ENCODE measurements at places on chromosomes 16 and 17.

DNA sequence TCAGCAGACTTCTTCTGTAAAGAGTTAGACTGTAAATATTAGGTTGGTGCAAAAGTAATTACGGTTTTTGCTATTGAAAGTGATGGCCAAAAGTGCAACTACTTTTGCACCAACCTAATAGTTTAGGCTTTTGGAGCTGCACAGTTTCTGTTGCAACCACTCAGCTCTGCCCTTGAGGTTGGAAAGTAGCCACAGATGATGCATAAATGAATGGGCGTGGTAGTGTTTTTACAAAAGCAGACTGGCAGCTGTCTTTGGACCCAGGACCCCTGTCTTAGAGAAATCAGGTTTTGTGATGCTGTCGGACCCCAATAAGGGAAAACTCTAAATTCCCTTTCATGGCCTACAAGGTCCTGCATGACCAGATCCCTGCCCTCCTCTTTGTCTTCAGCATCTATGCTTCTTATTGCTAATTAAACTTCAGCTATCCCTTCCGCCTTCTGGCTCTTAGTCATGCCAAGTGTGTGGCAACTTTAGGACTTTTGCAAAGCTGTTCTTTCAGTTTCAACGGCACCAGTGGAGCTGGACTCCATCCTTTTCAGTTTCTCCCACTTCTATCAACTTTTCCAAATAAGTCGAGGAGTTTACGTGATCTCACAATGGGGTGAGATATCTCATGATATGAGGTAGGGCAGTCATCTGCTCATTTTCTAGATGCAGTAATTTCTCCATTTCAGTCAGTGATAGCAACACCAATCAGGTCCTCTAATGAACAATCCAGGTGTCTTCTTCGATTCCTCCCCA, 232.3 kb downstream of the XYLT1 start:
- DNase-seq: no peak

DNA sequence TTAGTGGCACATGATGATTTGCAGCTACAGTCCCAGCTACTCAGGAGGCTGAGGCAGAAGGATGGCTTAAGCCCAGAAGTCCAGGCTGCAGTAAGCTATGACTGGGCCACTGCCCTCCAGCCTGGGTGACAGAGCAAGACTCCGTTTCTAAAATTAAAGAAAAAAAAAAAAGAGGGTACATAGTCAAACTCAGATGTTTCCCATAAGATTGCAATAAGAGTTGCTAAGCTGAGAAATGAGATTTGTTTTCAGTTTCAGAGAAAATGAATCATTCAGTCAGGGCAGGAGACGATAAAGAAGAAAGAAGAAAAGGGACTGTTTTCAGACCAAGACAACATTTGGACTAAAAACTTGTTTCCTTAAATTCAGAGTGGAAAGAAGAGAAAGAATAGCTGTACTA, 30.2 kb upstream of the PHLPP2 start:
- DNase-seq: no peak

DNA sequence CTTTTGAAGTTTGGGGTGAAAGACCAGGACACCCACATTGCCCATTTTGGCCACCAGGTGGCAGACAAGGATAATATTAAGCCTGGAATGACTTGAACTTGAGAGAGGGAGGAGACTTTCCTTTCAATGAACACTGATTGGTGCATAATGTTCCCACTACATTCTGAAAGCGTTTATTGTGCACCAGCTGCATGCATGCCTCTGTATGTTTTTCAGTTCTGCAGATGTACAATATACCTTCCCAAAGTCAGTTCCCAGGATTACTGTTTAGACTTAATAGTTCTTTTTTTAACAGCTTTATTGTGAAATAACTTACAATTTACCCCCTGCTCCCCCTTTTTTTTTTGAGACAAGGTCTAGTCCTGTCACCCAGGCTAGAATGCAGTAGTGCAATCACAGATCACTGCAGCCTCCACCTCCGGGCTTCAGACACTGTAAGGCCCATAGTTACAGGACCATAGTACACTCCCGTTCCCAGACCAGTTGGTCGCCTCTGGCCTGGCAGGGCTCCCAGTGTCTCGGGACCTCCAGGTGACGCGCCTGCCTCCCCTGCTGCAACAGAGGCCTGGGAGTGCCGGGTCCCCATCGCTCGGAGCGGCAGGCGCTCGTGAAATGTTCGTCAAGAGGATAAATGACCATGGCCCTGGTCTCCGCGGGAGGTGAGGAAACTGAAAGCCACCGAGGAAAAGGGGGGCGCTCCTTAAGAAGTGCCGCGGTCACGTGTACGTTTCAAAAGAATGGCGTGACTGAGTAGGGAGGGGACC, 12.2 kb downstream of the CES2 start:
- DNase-seq: peak; percentile 93

GRCh38 chr16:31819948-31820347, 53.7 kb upstream of the ZNF267 start:
- no peak for DNase-seq

DNA sequence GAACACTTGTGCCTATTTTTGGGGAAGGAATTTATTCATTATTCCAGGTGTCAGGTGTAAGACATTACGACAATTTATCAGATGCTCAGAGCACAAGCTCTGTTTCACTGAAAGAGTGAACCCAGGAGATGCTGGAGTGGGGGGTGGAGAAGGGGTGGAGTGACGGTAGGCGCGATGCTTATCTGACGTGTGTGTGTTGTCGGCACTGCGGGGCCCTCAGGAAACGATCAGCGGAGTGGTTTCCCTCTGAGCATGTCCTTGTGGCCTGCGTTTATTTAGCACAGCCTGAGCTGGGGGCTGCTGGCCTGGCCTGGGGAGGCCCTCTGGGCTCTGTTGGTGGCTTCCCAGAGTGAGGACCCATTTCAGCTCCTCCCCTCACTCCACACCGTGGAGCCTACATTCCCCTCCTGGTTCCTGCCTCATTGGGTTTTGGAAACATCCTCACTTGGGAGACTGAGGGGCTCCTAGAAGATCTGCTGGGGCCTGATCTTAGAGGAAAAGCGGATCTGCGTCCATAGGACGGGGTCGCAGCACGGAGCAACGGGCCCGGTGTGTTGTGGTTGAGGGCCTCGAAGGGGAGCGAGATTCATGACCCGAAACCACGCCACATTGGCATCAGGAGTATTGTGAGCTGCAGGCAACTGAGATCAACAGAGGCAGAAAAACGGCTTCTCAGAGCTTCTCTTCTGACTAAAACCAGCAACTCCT, 19.0 kb upstream of the GNG13 start:
- no peak for DNase-seq

GRCh38 chr17:64460955-64461354, 12.0 kb downstream of the MILR1 start:
- DNase-seq: no peak

- no peak for DNase-seq
Measured at GRCh38 chr17:72267601-72268000, 146.8 kb downstream of the SOX9 start.

GRCh38 chr16:12898551-12898950, 2.8 kb upstream of the SHISA9 start:
- DNase-seq: no peak

- DNase-seq: peak; percentile 27
Measured at GRCh38 chr17:47990962-47991731, 20.2 kb downstream of the CDK5RAP3 start.

DNA sequence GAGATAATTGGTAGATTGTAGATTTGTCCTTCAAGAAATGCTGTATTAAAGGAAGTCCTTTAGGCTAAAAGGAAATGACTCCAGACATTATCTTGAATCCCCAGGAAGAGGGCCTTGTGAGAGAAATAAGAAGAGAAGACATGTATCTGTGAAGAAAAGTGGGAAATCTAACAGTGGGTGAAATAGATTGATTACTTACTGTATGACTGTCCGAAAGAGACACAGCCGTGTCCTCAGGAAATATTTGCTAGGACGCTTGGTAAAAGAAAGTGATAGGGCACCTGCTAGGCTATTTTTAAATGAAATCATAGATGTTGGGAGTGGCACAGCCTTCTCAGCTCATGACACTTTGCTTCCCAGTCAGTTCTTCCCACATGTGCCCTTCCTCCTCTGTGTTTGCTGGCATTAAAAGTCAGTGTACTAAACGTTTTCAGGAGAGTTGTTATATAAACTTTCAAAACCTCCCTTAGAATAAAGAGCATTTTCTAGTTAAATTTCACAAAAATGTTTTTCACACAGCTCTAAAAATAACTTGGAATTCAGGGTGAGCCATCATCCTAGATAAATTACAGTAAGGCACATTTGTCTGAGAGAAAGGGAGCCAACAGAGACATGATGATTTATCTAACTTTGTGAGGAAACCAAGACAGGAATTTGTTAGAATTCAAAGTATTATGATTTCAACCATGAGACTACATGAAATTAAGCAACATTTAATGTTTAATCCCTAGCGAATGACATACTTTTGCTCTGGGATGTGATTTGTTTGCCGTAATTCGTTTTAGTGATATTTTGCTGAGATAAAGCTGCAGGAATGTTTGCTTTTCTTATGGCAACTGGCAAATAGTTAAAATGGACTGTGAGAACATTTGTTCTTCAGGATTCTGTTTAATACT, 35.0 kb downstream of the DHRS7B start:
- peak; percentile 64 for DNase-seq

DNA sequence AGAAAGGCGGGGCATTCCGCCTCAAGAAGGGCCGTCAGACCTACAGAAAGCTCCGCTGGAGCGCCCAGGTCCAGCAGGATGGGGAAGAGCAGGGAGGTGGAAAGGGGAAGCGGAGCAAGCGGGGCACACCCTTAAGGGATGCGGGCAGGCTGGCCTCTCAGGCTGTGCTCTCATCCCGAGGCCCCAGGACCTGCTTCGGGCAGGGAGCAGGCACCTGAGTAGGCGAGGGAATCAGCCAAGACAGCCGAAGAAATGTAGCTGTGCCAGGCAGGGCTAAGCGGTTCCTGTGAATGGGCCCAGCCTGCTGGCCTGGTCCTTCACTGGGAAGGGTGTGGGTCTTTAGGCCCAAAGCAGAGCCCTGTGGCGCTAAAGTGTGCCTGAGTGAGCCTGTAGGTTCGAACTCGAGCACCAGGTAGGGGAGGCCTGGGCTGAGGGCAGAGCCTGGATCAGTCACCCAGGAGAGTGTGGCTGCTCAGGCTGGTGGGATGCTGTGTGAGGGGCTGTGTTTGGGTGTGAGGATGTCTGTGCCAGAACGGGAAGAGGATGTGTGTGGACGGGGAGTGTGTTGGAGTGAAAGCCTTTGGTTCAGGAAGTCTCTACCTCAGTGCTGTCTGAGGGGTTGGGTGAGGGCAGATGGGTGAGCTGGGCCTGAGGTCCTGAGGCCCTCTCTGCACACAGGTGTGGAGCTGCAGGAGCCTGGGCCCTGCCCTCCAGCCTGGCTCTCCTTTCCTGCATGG, 3.3 kb downstream of the TBX4 start:
- no peak for DNase-seq

- no peak for DNase-seq
Measured at GRCh38 chr17:76078860-76079534, at the start of gene ZACN. Gene ZACN (plus strand): TSS chr17:76079182. CDS start chr17:76079265, 83 bp downstream.

DNA sequence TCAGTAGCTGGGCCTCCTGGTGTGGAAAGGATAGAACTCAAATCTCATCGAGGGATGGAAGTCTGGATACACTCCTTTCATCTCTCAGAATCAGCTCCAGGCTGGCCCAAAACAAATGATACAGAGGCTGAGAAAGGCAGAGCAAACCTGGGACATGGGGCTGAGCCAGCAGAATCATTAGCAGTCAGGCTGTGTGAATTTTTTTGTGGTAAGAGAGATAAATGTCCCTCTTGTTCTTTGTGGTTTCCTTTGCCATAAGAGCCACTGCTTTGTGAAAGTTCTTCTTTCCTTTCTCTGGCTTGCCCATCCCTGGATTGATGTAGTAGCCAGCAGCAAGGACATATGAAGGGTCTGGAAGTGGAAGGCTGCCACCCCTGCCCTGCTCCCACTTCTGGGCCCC, 146.2 kb downstream of the CDH13 start:
- no peak for DNase-seq

DNA sequence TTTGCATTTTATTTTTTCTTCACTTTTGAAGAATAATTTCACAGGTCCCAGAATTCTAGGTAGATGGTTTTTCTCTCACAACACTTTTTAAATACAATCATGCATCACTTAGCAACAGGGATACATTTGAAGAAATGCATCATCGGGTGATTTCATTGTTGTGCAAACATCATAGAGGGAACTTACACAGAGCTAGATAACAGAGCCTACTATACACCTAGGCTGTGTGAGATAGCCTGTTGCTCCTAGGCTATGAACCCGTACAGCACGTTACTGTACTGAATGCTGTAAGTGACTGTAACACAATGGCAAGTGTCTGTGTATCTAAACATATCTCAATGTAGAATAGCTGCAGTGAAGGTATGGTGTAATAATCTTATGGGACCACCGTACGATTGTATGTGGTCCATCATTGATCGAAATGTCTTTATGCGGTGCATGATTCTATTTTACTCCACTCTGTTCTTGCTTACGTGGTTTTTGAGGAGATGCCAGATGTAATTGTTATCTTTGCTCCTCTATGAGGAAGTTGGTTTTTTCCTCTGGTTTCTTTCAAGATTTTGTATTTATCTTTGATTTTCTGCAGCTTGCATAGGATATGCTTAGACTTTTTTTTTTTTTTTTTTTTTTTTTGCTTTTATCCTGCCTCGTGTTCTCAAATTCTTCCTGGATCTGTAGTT, 35.5 kb upstream of the TMEM92 start:
- DNase-seq: no peak

DNA sequence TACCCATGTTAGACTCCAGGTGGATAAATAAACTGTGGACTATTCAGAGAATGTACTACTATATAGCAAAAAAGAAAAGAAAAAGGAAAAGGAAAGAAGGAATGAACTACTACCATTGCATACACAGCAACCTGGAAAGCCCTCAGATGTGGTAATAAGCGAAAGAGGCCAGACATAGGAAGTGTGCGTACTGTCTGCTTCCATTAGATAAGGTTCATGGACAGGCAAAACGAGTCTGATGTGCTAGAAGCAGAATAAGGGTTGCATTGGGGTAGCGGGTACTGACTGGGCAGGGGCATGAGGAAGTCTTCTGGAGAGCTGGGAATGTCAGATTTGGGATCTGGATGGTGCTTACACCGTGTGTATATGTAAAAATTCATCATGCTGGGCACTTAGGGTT, 21.8 kb downstream of the CLEC16A start:
- DNase-seq: no peak

GRCh38 chr16:11892761-11893160, 23.0 kb downstream of the GSPT1 start:
- DNase-seq: no peak

GRCh38 chr17:68624381-68624780, 23.2 kb upstream of the FAM20A start:
- DNase-seq: peak; percentile 29

GRCh38 chr16:55592306-55592705, 25.8 kb downstream of the CAPNS2 start:
- DNase-seq: no peak

- no peak for DNase-seq
Measured at GRCh38 chr17:70608193-70608592, 438.9 kb downstream of the KCNJ2 start.

DNA sequence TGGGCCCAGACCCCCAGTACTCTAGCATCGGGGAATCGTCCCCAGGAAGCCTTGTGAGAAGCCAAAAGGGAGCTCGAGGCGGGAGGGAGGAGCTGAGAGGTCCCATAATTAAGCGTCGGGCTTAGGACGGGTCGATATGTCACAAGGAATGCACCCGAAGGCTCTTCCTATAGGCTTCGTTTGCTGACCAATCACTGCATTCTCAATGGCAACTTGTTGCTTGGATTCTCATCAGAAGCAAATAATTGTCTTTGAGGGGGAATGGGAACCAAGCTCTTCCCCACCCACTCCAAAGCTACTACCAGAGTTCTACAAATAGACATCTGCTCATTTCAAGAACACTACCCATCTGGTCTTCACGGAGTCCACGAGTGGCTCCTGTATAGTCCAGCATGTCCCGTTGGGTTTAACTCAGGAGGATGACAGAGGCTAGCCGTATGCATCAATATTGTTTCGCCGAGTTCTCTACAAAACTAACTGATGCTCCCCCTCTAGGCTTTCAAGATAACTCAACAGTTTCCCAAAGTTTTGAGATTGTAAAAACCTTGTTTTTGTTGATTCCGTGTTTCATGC, 628 bp upstream of the BLMH start:
- DNase-seq: no peak
